Liver (tissue), 10 donors: ENCODE measurements at places on chromosomes 16 and 17.

DNA sequence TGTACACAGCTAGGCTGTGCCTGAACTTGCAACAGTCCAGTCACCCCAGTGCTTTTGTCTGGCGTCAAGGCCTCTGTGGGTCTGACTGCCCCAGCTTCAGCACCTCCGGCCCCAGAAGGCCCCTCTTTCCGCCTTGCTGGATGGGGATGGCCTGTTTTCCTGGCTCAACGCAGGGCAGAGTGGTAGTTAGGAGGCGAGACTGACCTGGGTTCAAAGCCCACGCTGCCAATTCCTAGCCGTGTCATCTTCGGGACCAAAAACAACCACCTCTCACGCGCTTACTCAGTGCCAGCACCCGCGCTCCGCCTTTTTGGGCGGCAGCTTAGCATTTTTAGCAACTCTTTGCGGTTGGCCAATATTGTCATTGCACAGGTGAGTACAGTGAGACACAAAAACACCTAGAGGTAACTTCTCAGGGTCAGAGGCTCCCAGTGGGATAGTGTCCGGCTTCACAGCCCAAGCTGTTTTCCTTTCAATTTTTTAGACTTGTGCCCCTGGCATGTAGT, 4.6 kb downstream of the MYBBP1A start:
- no peak for DNase-seq

GRCh38 chr16:68298907-68299561, 11.7 kb downstream of the SLC7A6OS start:
- no peak for DNase-seq

DNA sequence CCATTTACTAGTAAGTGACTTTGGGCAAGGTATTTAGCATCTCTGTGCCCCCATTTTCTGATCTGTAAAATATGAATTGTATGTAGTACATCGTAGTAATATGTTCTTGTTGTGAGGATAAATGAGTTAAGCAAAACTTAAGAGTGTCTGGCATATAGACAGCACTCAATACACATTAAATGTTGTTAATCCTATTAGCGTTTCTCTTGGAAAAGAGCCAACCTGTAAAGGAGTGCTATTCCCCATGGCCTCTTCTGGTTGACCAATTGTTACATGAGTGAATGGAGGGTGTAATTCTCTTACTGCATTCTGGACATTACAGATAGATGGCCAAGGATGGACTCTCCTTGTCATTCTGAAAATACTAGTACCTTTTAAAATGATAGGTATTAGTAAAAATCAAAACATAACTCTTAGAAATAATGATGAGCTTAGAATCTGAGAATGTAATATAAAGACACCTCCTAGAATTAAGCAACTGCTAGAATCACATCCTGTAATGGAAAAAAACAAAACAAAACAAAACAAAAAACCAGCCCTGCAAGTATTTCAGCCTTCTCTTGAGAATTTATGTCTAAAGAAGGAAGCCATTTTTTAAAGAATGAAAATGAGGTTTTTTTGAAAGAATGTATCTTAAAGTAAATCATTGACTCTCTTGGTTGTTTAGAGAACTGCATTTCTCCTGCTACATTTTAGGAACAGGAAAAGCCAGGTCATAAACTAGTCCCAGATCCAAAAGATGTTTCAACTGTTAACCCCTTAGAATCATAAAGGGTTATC, 30.5 kb downstream of the IQCK start:
- DNase-seq, result no peak

DNA sequence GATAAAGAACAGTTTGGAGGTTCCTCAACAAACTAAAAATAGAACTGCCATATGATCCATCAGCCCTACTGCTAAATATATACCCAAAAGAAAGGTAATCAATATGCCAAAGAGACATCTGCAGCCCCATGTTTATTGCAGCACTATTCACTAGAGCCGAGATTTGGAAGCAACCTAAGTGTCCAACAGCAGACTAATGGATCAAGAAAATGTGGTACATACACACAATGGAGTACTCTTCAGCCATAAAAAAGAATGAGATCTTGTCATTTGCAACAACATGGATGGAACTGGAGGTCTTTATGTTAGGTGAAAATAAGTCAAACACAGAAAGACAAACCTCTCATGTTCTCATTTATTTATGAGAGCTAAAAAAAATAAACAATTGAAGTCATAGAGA, 48.8 kb upstream of the NACA2 start:
- DNase-seq, result no peak
